ENCODE measurements at places on chromosomes 6 and 20. TPM values are rescaled to one million over a fixed set of nuclear protein-coding genes. Genes with fewer than 3 reads are reported as not detected.

The GGTLC1 gene
- not detected for total RNA-seq

The GRM1 gene
- total RNA-seq, result not detected

The RAET1G gene
- not detected for total RNA-seq

The POM121L2 gene
- not detected for total RNA-seq
